ENCODE measurements at places on chromosomes 12 and 14.

DNA sequence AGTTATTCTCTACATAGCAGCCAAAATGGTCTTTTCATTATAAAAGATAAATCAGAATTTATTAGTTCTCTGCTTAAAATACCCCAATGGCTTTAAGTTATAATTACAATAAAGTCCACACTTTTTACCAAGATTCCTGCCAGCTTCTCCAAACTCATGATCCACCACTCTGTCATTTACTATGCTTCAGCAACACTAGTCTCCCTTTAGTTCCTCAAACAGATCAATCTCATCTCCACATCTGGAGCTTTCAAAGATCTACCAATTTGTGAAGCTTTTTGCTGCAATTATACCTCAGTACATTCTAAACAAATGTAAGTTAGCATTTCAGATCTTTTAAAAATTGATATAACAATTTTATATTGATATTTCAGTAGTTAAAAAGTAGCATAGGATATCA lies 24.9 kb downstream of the CATSPERB start:
- DNase-seq = no peak

- no peak for DNase-seq
Measured at GRCh38 chr12:28025821-28026505, 53.4 kb upstream of the PTHLH start.

GRCh38 chr12:64992641-64993040 lies 128.5 kb downstream of the WIF1 start:
- no peak for DNase-seq

- no peak for DNase-seq
Measured at GRCh38 chr14:85565862-85566296, 35.9 kb downstream of the FLRT2 start.

- no peak for DNase-seq
Measured at GRCh38 chr14:58362798-58363412, 32.8 kb upstream of the TOMM20L start.

- no peak for DNase-seq
Measured at GRCh38 chr12:117837737-117838050, 131.1 kb downstream of the KSR2 start.

- no peak for DNase-seq
Measured at GRCh38 chr14:82694820-82695219, 1161.2 kb upstream of the SEL1L start.

GRCh38 chr12:13981990-13982389 lies 588 bp upstream of the GRIN2B start:
- DNase-seq = no peak

- no peak for DNase-seq
Measured at GRCh38 chr14:80982711-80983110, 27.3 kb downstream of the TSHR start.

DNA sequence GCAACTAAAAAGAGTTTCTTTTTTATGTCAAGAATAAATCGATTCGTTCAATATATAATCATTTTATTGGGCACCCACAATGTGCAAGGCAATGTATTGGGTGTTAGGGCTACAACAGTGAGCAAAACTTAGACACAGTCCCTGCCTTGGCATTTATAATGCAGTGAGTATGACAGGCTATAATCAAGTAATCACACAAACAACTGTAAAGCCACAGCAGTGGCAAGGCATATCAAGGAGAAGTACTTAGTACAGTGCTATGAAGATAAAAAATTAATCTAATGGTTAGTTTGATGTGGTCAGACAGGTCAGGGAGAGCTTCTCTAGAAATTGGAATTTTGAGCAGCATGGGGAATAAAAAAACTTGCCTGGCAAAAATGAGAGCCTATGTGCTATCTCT lies 39.5 kb upstream of the OTOGL start:
- no peak for DNase-seq

- no peak for DNase-seq
Measured at GRCh38 chr12:110754101-110754793, 11.6 kb upstream of the PPP1CC start.

- no peak for DNase-seq
Measured at GRCh38 chr12:116577154-116577561, 18.0 kb downstream of the MAP1LC3B2 start.

- DNase-seq = no peak
Measured at GRCh38 chr12:85657251-85657650, 179.0 kb downstream of the RASSF9 start.

DNA sequence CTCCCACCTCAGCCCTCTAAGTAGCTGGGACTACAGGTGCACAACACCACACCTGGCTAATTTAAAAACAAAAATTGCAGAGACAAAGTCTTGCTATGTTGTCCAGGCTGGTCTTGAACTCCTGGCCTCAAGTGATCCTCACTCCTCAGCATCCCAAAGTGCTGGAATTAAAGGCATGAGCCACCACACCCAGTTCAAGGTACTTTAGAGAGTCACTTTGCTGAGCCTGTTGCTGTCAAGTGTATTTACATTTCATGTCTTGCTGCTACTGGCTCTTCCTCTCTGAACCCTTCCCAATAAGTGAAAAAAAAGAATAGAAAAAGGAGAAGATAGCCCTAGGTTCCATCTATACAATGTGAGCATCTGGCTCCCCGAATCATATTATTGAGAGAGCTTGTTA lies 38.4 kb downstream of the SLCO1A2 start:
- DNase-seq = no peak

GRCh38 chr14:84006643-84007155 lies 1523.2 kb upstream of the FLRT2 start:
- no peak for DNase-seq

GRCh38 chr14:71204768-71205167 lies 297.5 kb downstream of the PCNX1 start:
- no peak for DNase-seq

DNA sequence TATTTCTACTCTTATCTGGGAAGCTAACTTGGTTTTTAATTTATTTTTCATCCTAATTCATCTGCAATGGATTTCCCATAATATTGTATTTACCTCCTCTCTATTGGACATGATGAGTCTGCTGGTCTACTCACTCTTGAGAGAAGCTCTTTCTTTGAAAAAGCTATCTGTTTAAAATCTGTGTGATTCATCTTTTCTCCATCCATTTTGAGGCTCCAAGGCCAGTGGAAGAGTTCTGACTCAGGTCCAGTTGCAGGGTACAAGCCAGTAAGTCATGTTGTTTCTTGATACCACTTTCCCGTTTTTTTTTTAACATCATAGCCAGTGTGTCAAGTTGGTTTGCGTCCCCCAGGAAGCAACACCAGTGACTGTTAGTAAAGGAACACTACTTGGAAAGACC lies 160.3 kb upstream of the BMP4 start:
- DNase-seq = no peak

- DNase-seq = no peak
Measured at GRCh38 chr14:41878321-41878720, 271.6 kb downstream of the LRFN5 start.

GRCh38 chr14:54347044-54347443 lies 49.8 kb upstream of the CDKN3 start:
- DNase-seq = no peak

GRCh38 chr12:110312581-110313360 lies 31.7 kb downstream of the ATP2A2 start:
- DNase-seq = no peak

GRCh38 chr12:117629454-117629853 lies 268.0 kb upstream of the NOS1 start:
- DNase-seq = no peak

- DNase-seq = no peak
Measured at GRCh38 chr14:31096255-31096654, 70.1 kb upstream of the STRN3 start.

DNA sequence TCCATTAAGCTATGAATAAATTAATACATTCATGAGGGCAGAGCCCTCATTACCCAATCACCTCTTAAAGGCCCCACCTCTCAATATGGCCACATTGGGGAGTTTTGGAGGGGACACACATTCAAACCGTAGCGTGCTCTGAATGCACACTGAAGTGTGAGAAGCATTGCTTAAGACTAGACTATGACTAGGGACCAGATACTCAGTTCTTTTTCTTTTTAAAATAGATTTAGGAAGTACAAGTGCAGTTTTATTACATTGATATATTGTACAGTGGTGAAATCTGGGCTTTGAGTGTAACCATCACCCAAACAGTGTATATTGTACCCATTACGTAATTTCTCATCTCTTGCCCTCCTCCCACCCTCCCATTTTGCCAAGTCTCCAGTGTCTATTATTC lies 21.0 kb upstream of the JDP2 start:
- DNase-seq = no peak

GRCh38 chr14:90419200-90419599 lies 22.4 kb downstream of the CALM1 start:
- no peak for DNase-seq
